ENCODE measurements at places on chromosomes 5 and 9.
A peak's percentile ranks its signal among the peaks of the same experiment; 100 is the strongest.

DNA sequence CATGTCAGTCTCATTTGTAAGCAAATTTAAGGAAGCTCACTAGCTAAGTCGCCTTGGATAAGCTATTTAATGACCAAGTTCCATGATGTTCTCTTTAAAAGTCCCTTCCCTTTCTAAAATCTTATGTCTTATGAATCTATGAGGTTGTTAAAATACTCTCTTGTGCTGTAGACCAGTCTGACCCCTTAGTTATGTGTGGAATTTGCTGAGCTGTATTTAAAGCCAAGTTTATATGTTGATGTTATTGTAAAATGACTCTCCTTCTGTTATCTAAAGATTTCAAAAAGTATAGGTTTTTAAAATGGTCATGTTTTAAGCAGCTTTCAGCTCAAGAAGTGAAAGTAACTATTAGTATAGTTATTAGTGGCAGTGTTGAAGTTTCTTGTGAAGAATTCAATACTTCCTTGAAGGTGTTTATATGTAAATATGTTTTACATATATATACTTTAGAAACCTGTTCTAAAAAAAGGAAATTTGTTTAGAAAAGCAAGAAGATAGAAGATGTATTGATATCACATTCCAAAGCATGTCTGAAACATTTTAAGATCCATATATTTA is 92.2 kb downstream of the CDC42SE2 start:
- no peak for DNase-seq

DNA sequence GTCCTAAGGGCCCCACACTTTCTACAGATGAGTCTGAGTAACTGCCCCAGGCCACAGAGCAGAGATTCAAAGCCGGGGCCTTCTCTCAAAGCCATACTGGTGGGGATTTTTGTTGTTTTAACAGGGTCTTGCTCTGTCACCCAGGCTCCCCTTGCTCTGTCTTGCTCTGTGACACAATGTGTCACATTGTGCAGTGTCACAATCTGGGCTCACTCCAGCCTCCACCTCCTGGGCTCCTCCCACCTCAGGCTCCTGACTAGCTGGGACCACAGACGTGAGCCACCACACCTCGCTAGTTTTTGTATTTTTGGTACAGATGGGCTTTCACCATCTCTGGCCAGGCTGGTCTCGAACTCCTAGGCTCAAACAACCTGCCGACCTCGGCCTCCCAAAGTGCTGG is 8.6 kb downstream of the AGPAT2 start:
- DNase-seq = no peak

DNA sequence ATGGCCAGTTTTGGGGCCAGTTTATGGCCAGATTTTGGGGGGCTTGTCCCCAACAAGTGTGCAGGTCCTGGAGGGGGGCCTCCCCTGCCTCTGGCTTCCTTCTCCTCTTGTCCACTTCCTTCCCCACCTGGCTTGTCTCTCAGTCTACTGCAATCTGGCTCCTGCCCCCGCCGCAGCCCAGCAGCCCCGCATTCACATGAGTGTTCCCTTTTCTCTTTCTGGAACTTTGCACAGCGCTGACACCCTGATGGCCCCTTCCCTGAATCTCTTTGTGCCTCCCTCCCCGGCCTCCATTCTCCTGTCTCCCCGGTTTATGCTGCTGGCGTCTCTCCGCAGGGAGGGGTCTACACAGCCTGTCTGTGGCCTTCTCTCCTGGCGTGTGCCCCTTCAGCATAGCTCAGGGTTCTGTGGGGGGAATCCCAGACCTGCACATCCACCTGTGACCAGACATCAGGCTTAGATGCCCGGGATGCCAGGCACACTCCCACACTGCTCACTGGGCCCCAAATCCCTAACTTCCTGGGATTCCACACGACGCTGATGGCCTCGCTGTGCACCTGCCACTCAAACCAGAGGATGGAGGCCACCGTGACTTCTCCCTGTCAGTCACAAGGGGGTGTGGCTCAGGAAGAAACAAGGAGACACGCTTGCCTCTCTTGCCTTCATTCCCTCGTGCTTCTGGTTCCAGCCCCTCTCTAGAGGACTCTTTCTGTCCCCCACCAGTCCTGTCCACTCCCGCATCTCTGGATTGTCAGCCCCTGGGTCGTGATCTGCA is 17.5 kb downstream of the TRIP13 start:
- no peak for DNase-seq

GRCh38 chr9:78753039-78753438 is 456.1 kb downstream of the PSAT1 start:
- DNase-seq = no peak

DNA sequence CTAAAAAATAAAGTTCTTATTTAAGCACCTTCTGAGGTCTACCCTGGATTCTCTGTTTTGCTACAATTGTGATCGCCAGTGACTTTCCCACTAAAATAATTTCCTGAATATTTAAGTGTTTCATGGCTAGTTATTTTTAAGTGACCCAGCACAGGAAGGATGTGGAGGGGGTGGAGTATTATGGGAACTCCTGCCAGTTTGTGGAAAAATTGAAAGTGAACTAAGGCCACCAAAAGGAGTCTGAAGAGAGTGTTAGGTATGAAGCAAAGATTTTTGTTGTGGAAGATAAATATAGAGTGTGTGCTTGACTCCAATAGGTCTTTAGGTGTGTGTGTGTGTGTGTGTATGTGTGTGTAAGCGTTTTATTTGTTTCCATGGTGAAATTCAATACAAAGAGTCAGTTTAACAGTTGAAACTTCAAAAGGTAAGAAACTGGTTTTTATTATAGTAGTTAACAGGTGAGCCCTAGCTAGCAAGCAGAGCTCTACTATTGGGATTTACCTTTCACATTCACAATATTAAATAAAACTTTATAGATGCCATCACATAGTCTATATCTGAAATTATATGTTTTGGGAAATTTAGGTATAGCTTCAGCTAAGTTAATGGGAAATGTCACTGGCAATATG is 25.6 kb downstream of the RASGRF2 start:
- no peak for DNase-seq

DNA sequence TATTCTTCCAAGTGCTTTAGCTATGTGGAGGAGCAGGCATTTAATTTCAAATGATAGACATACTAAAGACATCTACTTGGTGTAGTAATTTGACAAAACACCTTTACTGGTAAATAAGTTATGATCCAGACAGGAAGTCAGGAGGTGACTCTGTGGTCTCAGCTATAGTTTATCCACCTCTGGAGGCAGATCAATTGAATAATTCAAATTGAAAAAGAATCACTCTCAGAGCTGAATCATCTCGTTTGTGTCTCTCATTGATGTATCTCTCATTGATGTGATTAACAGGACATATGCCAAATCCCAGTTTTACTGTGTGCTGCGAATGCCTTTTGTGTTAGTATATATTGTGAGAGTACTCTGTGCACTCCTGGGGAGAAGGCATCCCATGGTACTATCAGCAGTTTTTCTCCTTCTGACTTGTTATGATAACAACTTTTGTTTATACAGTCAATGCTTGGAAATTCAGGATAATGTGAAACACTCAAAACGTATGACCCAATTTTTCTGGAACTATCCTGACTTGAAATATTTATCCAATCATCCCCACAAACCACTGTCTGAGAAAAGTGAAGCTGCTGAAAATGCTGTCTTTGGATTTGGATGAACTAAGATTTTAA is 48.5 kb upstream of the DAB2 start:
- no peak for DNase-seq

DNA sequence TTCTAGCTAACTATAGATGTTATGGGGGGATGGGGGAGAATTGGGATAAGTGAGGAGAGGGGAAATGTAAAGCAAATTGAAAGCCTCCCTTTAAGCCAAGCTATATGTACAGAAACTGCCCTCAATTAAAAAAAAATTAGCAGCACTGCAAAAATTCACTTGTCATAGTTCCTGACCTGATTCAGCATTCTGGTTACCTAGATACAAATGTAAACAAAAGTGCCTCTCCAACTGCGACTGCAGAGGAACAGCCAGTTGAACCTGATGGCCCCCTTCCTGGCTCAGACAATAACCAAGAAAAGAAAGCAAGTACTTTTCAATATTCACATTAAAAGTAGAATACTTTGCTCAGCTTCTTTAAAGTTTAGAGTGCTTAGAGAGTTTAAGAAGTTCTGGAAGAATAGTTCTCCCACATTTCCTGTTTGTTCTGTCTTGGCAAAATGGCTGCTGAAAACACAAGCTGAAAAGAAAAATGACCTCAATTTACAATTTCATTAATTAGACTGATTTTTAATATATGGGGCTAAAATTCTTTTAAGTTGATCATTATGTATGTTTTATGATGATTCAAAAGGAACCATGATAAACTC is 1.5 kb downstream of the FAM81B start:
- DNase-seq = peak; percentile 67

DNA sequence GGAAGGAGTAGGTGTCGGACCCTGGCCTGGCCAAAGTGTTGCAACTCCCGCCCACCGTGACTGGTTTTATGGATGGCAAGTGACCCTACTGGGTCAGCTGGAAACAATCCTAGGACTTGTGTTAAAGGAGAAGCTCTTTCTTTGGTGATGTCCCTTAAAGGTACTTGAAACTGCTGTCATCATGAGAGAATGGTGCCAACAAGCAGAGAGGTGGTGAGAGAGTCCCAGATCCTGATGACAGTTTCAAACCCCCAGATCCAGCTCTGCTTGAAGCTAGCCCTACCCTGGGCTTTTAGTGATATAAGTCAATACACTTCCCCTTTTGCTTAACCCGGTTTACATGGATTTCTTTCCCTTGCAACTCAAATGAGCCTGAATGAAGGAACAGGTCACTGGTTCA is 72.5 kb upstream of the UBTD2 start:
- no peak for DNase-seq

- no peak for DNase-seq
These were observed 401.9 kb downstream of the ZSWIM6 start for GRCh38 chr5:61734001-61734400.

- no peak for DNase-seq
These were observed 136.2 kb upstream of the TRIM32 start for GRCh38 chr9:116550696-116551436.

- no peak for DNase-seq
These were observed 96.7 kb downstream of the SUSD1 start for GRCh38 chr9:112078432-112078831.

DNA sequence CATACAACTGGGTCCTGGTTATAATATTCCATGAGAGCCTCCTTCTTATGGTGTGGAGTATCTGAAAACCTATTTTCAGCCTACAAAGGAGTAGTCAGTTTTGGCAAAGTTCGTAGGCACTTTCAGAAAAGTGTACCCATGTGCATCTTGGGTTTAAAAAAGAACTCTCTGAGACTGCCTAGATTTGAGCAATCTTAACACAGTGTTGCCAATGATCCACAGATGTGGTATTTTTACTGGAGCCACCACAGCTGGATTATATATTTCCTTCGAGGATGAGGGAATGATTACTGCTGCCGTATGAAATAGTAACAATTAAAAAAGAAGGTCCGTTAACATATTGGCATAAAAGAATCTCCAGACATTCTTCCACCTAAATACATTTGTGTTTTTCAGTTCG is 1.1 kb downstream of the PALM2AKAP2 start:
- no peak for DNase-seq

GRCh38 chr5:72456391-72457074 is 50.7 kb downstream of the ZNF366 start:
- no peak for DNase-seq

- DNase-seq = no peak
These were observed 165.4 kb downstream of the EPB41L4A start for GRCh38 chr5:112253478-112254250.

Measured in iPS DF 19.7 (cell line).